Inflammatory macrophage treated with lipopolysaccharide for 1 hour (primary cell): ENCODE measurements at places on chromosomes 12 and 14.

DNA sequence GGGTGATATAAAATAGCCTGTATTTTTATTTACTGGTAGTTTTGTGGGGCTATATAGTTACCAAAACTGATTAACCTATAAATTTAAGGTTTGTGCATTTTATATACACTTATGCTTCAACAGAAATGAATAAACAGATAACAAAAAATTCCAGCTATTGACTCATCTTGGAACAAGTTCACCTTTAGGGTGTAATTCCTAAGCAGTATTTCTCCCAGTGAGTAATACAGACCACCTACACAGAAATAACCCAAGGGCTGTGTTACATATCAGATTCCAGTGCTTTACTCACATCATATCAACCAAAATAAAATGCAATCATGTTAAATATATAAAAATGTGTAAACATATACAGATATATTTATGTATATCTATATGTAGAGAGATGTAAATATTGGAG lies 345.6 kb downstream of the ADAMTS20 start:
- DNase-seq = no peak

GRCh38 chr12:98519257-98519907 lies 4.0 kb downstream of the TMPO start:
- no peak for DNase-seq

DNA sequence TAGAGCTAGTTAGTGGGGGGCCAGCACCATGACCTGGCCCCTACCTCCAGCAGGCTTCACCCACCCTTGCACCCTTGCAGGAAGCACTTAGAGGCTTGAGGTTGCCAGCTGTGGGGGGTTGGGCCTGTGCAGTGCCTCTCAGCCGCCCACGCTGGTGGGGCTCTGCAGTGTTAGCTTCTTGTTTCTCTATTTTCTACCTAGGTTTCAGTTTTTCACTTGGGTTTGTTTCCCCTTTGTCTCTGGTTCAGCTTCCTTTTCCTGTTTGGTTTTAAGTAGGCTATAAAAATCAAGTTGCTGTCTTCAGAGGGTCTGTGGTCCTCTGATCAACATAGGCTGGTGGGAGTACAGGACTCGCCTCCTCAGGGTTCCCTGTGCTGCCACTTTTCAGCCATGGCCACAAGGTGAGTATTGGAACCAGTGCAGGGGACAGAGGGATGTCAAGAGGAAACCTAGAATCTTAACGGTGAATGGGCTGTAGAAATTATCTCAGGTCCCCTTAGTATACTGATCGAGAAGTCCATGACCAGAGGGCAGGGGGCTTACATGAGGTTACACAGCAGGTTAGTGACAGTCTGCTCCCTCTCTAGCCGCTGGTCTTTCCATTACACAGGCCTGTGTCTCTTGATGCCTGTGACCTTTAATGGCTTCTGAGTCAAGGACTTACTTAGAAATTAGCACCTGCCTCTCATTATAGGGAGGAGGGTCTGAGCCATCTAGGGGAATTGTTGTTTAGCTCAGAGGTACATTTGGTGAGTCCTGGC lies at the start of gene EVL:
EVL (plus strand) TSS at position 312 of the 761 bp plus-strand sequence; CDS start at position 391, 79 bp downstream.
- DNase-seq = peak; percentile 88

- DNase-seq = no peak
Measured at GRCh38 chr12:107794451-107794850, 19.9 kb downstream of the ASCL4 start.
